ENCODE measurements at places on chromosomes 12 and 14.

DNA sequence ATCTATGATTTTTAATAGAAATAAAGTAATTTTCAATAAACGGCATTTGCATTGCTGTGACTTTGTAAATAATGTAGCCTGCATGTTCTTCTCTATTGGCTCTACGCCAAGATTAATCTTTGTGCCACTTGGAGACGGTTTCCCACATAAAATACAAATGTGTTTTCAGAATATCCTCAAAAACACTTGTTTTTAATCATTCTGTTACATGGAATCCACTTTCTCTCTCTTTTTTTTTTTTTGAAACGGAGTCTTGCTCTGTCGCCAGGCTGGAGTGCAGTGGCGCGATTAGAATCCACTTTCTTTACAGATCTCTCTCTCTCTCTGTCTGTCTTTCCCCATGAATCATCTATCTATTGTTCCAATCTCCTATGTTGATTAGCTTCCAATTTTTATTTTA, 22.8 kb upstream of the SSPN start:
- no peak for DNase-seq

DNA sequence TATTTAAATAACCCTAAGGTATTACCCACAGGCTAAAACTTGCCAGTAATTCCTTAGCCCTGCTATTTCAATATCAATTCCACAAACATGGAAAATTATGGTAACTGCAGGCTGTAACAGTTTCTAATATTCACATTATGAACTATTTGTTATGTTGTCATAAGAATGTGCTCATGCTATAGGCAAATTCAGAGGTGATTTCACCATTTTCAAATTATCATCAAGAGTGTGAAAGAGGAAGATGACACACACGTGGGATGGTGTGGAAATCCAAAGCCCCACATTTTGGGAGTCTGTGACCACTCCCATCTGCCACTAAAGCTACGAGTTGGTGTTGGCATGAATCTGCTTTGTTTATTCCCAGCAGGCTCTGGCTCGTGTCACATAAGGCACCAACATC, 5.9 kb upstream of the MYO1A start:
- DNase-seq, result no peak

DNA sequence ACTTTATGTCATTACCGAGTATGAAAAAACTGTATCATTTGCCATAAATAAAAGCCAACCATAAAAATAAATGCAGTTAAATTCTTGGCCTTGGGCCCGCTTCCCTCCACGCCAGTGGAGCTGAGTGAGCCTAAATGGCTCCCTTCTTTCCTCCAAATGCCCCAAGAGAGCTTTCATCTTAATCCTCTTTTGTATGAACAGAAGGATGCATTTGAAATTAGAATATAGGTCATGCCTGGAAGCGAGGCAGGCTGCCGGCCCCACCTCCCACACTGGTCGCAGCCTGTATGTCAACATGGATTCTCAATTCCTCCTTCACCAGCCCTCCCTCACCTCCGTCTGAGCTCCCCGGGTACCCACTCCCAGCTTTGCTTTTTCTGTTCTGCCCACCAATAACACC, 245.7 kb downstream of the SLC15A4 start:
- DNase-seq, result no peak

DNA sequence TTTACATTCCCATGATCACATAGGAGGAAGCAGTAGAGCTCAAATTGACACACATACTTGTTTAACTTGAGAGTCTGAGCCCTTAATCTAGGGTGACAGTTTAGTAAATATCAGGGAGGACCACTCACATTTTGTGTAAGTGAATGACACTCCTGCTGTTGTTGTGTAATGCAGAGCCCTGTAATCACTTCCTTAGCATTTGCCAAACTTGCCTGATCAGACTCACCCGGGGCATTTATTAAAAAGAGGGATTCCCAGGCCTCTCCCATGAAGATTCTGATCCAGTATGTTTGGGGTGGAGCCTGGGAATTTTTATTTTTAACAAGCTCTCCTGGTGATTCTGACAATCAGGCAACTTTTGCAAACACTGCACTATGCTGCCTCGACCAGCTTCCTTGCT, 119.6 kb downstream of the NUAK1 start:
- DNase-seq, result no peak

DNA sequence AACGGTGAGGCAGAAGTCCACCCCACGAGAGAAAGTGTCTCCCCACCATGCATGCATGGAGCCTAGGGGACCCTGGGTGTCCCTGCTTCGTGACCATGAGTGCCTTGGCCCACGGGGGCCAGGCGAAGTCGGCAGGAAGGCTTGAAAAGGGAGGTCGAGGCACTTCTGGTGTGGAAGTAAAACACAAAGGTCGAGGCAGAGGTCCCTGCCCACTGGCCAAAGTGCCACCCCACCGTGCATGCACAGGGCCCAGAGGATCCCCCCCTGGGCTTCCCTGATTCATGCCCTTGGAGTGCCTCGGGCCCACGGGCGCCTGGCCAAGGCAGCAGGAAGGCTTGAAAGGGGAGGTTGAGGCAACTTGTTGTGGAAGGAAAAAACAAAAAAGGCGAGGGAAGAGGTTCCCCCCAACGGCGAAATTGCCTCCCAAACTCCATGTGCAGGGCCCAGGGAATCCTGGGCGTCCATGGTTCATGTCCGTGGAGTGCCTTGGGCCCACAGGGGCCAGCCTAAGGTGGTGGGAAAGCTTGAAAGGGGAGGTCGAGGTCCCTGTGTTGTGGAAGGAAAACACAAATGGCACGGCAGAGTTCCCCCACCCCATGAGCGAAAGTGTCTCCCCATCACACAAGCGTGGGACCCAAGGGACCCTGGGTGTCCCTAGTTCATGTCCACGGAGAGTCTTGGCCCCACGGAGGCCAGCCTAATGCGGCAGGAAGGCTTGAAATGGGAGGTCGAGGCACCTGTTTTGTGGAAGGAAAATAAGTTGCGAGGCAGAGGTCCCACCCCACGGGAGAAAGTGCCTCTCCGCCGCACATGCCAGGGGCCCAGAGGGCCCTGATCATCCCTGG, 372.1 kb downstream of the ALG10 start:
- no peak for DNase-seq

DNA sequence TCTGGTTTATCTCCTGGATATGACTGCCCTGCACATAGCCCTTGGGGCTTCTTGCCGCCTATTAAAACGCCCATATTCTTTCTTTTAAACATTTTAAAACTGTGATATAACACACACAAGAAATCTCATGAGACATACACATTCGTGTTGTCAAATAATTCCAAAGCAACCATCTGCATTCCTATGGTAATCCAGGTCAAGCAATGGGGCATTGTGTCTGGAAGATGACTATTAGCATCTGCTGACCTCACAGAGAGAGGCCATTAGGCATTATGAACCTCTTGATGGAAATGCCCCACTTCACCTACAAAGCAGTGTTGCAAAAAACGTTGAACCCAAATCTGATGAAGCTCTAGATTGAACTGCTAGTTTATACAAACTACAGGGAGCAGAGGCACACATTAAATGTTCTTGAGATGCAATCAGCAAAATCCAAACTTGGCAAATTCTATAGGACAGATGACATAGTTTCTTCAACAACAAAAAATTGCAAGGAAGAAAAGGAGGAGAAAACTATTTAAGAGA, 513.8 kb upstream of the CCDC196 start:
- no peak for DNase-seq

- DNase-seq, result no peak
These were observed 4.7 kb upstream of the FAM234B start for GRCh38 chr12:13039328-13039956.

- no peak for DNase-seq
These were observed 305.4 kb downstream of the PCNX1 start for GRCh38 chr14:71212683-71213107.

GRCh38 chr12:121252712-121253345, 42.9 kb downstream of the P2RX4 start:
- no peak for DNase-seq

GRCh38 chr12:106782619-106783018, 8.1 kb downstream of the RIC8B start:
- DNase-seq, result no peak

GRCh38 chr12:78870539-78870938, 6.0 kb downstream of the SYT1 start:
- DNase-seq, result no peak

DNA sequence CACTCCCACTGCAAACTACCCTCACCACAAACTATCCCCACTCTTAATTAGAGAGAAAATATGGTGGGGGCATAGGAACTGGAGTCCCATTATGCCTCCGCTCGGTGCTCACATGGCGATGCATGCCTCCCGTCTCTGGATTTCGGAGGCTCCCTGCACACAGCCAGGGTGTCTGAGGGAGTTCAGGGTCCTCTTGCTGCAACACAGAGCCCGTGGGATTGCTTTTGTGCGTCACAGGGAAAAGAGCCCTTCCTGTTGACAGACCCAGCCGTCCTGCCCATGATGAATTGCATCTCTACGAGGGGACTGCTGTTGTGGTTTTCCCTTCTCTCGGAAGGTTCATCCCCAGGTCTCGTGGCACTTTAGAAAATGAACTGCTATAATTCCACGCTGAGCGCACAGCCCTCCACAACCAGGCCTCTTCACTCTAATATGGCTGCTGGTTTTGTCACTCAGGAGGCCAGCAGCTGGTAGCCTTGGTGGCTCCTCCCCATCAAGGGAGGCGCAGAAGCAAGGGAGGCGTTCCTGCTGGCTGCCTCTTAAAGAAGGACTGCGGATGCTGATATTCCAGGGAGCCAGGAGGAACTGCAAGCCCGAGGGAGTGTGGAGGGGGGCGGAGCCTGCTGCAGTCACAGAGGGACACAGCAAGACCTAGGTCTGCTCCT, 158.0 kb downstream of the KCNA5 start:
- DNase-seq, result no peak

DNA sequence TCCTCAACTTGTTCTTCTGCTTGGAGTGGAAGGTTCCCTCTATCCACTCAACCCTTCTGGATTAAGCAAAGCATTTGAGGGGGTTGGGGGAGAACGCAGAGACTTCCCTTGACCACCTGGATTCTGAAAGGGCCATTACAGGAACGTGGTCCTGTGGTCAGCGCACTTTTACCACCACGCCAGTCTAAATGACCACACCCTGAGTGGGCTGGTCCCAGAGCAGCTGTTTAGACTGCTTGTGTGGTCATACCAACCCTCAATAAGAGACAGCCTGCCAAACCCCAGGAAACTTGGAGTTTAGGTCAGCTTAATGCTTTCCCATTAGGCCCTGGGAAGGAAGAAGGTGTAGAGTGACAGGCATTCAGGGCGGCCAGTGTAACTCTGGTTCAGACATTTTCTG, 165.5 kb upstream of the ATP2B1 start:
- DNase-seq, result no peak

DNA sequence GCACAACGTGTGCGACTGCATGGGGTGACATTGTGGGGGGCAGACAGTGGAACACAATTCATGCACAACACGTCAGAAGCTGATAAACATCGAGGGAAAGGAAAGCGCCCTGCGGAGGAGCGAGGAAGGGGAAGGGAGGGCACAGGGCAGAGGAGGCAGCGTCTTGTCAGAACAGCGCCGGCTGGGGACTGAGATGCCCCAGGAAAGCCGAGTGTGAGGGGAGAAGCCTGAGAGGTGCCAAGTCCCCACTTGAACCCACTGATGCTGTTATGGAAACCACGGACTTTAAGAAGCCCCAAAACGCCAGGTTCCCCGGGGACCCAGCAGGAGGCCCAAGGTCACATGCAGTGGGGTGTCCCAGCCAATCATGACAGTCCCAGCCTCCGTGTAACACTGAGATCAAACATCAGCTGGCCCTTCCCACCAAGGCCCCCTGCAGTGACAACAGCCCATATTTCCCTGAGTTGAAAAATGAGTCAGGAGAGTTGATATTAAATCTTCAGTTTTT, 70.0 kb downstream of the GALNT9 start:
- DNase-seq, result no peak

DNA sequence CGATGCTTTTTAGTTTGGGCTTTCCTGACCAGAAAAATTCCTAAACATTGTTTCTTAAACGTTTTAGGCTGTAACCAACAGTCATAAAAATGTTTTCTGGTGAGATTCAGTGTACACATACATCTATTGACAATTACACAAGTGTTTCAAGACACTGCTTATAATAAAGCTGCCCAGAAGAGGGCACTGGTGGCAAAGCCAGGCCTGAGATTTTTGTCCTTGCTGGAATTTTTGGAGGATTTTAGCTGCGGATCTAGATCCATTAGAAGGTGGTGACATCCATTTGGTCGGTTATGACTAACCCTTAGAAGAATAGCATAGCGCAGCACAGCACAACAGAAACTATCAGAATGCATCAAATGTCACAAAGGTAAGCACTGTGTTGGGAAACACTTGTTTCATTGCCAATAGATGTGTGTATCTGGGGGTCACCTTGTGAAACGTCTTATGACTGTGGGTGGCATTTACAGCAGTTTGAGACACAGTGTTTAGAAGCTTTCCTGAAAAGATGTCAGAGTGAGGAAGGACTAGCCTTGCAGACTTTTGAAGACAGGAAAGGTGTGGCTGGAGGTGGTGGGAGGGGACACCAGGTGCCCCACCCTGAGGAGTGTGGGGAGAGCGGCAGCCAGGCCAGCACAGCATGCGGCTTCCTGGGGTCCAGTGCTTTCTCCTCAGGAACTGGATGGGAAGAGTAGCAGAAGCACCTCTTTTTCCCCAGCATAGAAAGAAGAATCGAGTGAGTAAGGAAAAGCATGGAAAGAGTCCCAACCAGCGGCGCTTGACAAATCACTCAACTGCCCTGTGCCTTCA, 54.7 kb upstream of the FKBP4 start:
- DNase-seq, result no peak

DNA sequence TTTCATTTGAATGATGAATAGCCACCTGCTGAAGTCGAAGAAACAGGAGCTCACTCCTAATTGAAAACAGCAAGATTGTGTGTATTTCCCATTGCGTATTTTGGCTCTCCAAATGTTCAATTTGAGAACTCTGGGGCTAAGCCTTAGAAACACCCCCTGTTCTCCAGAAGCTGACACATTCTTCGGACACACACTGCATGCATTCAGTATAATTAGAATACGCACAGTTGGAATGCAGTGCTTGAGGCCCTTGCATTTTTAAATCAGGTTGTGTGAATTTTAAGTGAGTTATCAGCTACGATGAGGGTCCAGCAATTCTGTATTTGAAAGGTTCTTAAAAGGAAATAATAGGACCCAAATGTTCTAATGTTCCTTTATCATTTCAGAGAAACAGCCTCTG, 103.8 kb downstream of the PRKD1 start:
- no peak for DNase-seq

DNA sequence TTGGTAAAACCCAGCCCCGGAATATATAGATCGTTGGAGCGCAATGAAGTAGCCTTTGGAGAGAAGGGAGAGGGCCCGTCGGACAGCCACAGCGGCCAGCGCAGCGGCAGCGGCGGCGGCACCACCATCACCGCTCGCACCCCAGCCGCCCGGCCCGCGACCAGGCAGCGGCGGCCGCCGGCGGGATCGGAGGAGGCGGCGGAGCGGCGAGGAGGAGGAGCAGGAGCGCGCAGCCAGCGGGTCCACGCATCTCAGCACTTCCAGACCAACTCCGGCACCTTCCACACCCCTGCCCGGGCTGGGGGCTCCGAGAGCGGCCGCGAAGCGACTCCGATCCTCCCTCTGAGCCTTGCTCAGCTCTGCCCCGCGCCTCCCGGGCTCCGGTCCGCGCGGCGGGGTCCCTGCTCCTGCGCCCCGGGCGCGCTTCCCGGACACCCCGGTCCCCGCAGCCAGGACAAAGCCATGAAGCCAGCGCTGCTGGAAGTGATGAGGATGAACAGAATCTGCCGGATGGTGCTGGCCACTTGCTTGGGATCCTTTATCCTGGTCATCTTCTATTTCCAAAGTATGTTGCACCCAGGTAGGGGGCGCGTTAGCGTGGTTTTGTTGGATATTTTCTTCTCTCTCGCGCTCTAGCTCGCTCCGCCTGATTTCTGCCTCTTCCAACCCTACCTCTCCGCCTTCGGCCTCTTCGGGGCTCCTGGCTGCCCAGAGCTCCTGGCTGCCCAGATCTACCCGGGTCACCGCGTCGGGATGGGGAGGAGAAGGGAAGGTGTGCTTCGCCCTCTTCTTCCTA, 400 bp downstream of the CHST11 start:
- peak; percentile 51 for DNase-seq
